ENCODE measurements at places on chromosomes 13 and 19. TPM values are rescaled to one million over a fixed set of nuclear protein-coding genes. Genes with fewer than 3 reads are reported as not detected.

KLK11 gene
- total RNA-seq = not detected

PRR12 gene
- 12.6 TPM for total RNA-seq

HS6ST3 gene
- total RNA-seq = 0.56 TPM

CDKN2D gene
- 6.9 TPM for total RNA-seq

DNA sequence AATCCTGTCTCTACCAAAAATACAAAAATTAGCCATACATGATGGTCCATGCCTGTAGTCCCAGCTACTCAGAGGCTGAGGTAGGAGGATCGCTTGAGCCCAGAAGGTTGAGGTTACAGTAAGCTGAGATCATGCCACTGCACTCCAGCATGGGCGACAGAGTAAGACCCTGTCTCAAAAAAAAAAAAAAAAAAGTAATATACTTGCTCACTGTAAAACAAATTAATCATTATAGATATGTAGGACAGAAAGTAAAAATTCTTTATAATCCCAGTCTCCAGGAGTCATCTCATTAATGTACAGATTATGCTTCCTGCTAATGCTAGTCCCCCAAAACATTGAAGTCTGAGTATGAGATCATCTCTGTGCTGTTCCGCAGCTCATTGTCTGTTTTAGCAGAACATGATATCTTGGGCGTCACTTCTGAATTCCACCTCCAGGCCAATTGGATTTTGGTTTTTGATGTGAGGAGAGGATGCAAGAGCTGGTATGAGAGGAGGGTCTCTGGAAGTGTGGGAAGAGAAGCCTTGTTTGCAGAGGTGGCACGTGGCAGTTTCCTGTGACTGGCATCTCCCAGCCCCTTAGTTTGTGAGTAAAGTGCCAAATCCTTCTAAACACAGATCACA is 75.4 kb upstream of the NPAS1 start:
- DNase-seq = no peak

DNA sequence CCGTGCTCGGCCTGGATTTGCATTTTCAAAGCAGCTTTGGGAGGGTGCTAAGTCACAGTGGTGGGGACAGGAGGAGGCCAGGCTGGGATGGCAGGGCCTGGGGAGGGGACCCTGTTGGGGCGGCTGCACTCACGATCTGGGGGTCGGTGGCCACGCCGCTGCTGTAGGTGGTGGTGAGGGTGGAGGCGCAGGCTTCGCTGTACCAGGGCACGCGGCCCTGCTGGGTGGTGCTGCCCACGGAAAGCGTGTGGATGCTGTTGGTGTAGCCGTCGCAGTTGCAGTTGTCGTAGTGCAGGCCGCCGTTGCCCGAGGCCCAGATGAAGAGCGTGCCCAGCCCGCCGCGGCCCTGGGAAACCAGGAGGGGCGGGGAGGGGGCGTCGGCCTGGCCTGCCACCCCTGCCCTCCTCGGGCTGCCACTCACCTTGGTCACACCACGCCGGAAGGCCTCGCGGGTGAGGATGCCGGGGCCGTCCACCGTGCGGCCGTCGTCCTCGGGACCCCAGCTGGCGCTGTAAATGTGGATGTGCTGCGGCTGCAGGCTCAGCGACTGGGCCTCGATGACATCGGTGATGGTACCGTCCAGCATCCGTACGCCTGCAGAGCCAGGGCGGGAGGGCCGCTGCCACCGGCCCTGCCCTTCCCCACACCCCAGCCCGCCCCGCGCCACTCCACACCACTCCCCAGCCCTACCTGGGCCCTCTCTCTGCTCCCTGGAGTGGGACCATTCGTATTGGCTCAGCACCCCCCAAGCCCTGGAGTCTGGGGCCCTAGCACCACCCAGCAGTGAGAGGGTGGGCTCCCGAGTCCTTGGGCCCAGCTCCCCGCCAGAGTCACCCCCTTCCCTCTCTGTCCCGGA is 3.2 kb downstream of the PCSK4 start:
- no peak for DNase-seq

DNA sequence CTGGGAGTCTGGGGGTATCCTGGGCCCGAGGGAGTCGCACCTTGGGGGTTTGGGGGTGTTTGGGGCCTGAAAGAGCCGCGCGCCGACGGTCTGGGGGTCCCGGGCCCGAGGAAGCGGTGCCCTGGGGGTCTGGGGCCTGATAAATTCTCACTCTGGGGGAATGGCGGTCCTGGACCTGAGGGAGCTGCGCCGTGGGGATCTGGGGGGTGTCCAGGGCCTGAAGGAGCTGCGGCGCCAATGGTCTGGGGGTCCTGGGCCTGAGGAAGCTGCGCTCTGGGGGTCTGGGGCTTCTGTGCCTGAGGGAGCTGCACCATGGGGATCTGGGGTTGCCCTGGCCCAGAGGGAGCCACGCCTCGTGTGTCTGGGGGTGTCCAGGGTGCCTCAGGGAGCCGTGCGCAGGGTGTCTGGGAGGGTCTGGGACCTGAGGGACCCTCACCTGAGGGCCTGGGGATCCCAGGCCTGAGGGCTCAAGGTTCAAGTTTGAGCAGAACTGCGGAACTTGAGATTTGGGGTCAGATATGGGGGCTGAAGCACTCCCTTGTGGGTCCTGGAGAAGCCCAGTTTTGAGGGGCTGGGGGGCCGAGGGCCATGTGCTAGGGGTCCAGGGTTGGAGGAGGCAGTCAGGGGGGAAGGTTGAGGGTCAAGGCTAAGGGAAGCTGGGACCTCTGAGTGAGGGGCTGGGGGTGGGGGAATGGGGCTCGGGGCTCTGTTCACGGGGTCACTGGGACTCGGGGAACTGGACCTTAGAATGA is 1.1 kb downstream of the HDGFL2 start:
- DNase-seq = no peak

DNA sequence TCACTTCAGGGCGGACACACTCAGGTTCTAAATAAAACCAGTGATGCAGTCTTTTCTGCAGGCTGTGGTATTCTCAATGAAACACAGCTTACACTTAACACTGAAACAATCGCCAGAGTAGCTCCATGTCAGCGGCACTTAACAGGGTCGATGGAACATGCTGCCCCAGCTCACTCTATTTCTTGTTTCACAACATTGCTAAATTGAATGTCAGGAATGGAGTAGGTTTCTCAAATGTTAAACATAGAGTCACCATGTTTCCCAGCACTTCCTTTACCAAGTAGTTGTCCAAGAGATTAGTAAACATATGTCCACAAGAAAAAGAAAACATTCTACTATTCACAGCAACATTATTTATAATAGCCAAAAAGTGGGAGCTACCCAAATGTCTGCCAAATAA is 306.9 kb downstream of the SLITRK6 start:
- DNase-seq = no peak

GRCh38 chr13:101065329-101065728 is 351.0 kb downstream of the NALCN start:
- DNase-seq = no peak

GRCh38 chr13:55439450-55439849 is 1701.3 kb upstream of the PRR20A start:
- DNase-seq = no peak

- no peak for DNase-seq
Observed at GRCh38 chr19:17807731-17808316, 12.9 kb downstream of the B3GNT3 start.

DNA sequence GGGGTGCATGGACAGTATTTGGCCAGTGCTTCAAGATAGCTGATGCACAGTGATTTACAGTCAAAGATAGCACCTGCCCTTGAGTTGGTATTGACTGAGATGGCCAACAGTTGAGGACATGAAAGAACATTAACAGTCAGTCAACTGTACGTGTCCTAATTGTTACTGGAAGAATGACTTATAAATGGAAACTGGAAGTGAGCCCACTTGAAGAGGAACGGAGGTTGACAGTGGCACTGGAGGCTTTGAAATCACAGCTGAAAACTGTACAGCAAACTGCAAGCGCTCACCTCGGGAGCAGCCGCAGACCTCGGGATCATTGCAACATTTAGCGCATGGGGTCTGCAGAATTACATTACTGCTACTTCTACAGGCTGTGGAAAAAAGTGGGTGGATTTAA is 77.1 kb downstream of the GGACT start:
- no peak for DNase-seq

DNA sequence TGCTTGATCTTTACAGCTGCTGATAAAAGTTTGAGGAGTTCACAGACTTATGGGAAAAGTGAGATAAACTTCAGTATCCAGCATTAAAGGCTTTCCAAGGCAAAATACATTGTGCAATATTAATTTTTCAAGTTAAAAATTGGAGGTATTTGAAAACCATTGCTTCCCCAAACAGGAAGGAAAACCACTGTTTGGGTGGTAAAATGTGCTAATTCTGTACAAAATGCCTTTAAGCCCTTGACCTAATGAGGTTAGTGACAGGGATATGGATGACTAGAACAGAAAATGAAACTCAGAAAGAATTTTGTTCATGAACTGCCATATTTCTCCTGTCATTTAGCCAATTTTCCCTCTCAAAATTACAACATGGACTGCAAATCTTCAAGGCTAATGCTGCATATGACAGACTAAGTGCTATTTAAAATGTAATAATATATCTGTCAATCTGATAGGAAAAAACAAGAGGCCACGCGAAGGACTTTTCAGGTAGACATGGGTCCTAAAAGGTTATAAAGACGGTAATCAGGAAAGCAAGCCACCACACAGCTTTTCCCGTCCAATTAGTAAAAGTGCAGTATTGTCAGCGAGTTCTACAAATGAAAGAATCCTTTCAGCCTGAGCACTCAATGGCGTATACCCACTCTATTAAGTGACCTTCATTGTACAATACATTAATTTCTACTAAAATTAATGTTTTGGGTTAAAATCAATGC is 212.8 kb downstream of the ENOX1 start:
- DNase-seq = no peak
